ENCODE measurements at places on chromosomes 4 and X.

GRCh38 chrX:15524417-15524816, 23.8 kb downstream of the BMX start:
- no peak for DNase-seq

GRCh38 chrX:103498786-103499185, 20.5 kb downstream of the RAB40A start:
- no peak for DNase-seq

- no peak for DNase-seq
Measured at GRCh38 chrX:109735202-109735744, 2.2 kb upstream of the ACSL4 start.

DNA sequence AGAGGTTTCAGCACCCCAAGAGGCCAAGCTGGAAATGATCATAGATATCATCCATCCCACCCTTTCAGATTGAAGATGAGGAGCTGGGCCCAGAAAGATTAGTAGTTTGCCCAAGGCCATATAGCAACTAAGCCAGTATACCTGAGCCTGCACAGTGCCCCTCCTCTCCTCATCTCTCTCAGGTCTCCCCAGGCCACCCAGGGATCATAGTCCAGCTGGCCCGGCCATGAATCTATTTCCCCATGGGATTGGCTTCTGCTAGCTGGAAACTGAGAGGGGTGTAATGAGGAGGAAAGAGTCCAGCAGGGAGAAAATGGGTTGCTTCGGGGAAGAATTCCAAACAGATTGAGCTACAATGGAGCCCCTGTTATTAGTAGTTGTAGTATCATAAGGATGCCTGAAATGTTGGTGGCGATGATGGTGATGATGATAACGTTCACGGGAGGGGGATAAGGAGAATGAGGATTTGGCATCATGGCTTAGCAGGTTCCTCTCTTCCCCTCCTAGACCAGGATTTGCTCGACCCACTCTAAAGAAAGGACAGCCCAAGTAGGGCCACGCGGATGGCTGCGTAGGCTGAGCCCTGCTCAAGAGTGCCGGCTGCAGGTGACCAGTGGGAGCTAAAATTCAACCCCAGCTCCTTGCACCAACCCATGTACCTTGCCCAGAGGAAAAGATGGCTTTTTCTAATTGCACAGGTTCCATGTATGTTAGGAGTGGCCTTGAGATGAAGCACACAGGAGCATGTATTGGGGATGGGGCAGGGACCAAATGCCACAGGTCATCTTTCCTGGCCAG, 117.8 kb upstream of the PJA1 start:
- DNase-seq: no peak

DNA sequence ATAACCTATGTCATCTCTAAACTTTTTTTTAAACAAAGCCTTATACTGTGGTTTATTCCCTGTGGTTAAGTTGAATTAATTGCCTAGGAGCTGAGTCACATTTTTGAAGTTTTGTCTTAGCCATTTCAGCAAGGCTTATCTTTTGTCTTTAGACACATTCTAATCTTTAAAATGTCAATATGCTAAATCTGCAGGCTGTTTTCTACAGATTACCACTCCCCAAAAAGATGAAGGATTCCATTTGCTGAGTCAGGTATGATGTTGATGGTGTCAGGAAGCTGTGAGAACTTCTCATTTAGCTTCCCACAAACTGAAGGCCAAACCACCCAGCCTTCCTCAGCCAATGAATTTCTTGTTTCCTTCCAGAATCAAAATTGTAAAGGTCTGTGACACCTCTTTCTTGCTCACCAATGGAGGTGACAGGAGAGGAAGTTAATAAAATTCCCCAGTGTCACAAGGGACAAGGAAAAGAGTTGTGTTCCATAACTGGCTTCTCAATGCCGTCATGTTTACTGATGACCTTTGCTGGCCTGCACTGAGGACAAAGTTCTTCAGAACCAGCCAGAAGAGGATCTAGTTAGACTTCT, 3.7 kb upstream of the CXCL6 start:
- no peak for DNase-seq

GRCh38 chrX:134745636-134746409, 87.6 kb upstream of the PLAC1 start:
- no peak for DNase-seq

DNA sequence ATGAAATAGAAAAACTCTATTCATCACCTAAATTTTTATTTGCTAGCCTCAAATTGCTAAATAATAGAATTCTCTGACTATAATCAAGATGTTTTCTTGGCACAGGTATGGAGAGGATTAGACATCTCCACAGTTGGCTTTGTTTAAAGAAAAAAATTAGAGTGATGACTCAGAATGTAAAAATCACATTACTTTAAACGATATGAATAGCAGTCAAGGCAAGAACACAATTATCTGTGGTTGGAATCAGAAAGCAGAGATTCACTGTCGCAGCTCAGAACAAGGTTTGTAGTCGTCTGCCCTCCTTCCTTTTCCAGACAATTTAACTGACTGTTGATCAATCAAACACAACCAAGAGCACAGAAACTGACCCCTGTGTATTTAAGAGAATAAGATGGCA, 32.2 kb upstream of the CCKAR start:
- DNase-seq: no peak

GRCh38 chr4:101785486-101785885, 5.0 kb upstream of the BANK1 start:
- DNase-seq: no peak

DNA sequence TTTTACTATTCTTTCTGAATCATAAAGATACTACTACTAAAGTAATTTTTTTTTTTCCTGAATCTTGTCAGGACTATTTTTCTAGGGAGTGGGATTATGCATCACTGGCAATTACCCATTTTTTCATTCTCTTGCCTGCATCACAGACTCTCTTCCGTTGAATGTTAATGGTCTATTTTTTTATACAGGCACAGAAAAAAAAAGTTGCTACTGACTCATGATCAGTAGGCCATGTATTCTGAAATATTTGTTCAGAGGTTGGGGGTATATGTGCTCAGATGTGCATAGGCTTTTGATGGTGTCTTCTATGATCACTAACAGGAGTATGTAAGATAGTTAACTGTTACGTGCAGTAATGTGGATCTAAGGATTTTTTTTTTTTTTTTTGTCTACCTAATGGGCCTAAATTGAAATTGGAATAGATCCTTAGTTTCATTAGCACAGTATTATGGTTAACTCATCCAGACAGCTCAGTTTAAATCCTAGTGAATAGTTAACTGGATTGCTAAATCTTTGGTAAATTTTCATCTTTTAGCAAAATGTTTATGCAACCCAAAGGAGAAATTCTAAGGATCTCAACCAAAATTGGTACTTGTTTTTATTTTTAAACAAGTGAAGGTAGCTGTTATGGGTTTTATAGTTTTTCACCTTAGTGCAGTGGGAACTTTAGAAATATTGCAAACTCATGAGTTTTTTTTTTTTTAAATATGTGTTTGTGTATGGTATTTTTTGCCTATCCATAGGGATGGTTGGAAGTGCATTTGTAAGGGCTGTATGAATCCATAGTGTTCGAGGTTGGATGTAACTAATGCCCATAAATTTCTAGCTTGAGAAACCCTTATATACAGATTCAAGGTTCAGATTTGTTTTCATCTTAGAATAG, 12.1 kb downstream of the BMP2K start:
- no peak for DNase-seq

GRCh38 chr4:118994030-118994429, 105.4 kb downstream of the SYNPO2 start:
- DNase-seq: no peak

Data from mesendoderm (in vitro differentiated cells).